ENCODE measurements at places on chromosomes 4 and X.

DNA sequence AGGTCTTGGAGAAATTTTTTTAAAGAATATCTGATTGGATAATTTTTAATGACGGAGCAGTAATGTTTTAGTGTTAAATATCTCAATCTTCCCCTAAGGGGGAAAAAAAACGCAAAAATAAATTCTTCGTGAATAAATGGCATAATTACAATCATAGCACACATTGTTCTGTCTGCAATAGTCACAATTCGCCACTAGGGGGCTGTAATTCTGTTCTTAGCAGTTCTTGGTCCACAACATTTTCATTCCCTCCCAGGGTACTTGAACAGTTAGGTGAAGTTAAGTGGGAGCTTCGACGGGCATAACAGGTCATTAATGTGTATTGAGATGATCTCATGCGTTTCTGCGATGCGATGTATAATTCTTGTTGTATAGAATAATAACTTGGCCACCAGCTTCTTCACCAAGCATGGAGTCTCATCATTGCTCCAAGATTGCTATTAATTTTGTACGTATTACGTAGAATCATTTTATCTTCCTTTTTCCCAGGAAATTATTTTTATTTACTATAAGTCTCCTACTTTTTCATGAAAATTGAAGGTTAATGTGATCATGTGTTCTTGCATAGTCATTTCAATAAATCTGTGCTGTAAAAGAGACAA lies 27.2 kb downstream of the HTR2C start:
- no peak for DNase-seq

DNA sequence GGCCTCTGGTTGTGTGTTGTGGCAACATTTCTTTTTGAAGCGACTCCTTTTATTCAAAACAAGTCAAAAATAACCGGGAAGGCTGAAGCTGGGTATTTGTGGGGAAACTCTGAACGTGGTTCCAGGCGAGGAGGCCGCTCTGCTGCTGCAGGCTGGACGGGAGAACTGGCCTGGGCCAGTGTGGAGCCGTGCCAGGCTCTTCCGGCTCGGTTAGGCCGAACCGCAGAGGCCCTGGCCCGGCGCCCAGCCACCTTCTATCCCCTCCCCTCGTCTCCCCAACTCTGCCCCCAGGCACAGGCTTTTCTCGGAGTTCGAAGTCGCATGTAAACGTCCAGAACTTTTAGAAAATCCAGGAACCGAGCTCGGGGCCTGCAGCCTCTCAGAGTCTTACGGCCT lies 2.4 kb upstream of the BCOR start:
- DNase-seq: no peak

DNA sequence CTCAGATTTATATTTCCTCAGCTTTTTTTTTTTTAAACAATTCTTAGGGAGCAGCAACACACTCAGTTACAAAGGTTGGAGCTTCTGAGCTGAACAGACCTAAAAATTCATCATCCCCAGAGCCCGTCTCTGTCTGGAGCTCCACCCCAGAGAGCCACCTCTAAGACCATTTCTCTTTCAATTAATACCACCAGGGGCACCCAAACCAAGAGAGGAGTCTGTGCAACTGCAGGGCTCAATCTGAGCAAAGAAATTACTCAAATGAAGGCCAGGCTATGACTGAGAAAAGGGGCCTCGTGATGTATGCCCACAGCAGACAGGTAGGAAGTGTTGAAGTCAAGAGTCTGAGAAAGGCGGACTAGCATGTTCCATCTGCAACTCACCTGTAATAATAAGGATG lies 95.5 kb downstream of the C4orf51 start:
- DNase-seq: no peak

DNA sequence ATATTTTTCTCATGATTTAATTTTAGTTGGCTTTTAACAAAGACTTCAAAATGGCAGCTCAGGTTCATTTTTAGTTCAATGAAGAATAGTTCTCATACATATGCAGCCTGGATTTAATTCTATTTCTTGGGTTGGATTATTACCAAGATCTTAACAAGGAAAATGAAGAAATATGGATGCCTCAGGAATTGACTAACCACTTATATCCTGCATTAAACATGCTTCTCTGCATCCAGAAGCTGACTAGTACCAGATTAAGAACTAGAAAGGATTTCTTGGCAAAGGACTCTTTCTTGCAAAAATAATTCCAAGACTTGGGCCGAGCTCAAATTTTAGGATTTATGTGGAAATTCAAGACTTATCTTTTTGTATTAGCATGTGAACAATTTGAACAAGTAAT lies 5.6 kb upstream of the KLHL2 start:
- DNase-seq: no peak

Measured in HuH-7 (cell line).